Esophagus muscularis mucosa (tissue), 4 donors: ENCODE measurements at places on chromosomes 1 and 21. TPM values are rescaled to one million over a fixed set of nuclear protein-coding genes. Genes with fewer than 3 reads are reported as not detected.
A peak's percentile ranks its signal among the peaks of the same experiment; 100 is the strongest.

DNA sequence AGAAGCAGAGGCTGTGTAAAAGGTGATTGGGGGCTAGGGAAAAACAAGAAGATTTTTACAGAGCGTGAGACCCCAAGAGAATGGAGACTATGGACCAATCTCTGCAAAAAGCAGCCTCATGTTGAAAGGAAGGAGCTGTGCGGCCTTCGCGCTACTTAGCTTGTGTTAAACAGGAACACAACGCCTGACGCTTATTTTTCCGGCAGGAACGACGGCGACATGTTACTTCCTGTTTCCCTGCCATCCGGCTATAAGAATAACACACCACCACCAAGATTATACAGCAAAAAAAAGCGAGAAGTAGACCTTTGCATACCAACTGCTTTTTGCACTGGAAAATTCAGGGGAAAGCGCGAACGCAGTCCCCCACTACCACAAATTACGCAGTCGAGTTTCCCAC is 272.7 kb downstream of the FAM72C start:
- no peak for DNase-seq
- H3K27ac ChIP-seq, result no peak overlapping the region
- H3K4me1 ChIP-seq, result no peaks in the 10 kb centered on the region
- no peak overlapping the region for H3K4me3 ChIP-seq

DNA sequence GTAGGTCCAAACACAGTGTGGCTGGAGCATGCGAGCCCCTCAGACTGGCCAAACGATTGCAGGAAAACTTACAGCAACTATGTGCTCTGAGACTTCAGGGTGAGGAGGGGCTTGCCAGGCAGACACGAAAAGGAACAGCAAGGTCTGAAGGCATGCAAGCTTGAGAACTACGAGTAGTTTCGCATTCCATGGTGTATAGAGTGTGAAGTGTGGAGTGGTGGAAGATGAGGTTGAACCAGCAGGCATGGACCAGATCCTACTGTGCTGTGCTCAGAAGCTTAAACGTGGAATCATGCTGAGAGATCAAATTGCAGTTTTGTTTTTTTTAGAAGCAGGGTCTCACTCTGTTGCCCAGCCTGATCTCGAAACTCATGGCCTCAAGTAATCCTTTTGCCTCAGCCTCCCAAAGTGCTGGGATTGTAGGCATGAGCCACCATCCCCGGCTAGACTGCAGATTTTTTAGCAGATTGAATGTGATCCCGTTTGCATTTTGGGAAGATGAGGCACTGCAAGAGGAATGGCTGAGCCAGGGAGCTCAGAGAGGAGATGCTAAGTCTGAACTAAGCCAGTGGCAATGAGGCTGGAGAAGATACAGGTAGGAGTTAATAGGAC is 5.1 kb upstream of the TFAP2E start:
- peaks cover 29% of the 10 kb centered on the region for H3K36me3 ChIP-seq
- no peak overlapping the region for H3K27ac ChIP-seq
- H3K4me3 ChIP-seq, result no peak overlapping the region
- H3K27me3 ChIP-seq, result peaks cover 7% of the 10 kb centered on the region

DNA sequence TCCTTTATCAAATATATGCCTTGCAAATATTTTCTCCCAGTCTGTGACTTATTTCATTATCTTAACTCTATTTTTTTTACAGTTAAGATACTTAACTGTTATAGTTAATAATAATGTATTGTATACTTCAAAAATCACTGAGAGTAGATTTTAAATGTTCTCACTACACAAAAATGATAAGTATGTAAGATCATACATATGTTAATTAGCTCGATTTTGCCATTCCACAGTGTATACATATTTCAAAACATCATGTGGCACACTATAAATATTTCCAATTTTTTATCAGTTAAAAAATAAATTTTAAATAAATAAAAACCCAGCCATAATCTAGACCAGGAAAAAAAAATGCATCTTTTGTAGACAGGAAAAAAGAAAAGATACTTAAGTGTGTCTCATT is 27.2 kb downstream of the CTTNBP2NL start:
- no peaks in the 10 kb centered on the region for H3K4me1 ChIP-seq
- H3K4me3 ChIP-seq, result no peak overlapping the region
- DNase-seq, result no peak
- no peak overlapping the region for H3K27ac ChIP-seq
- H3K27me3 ChIP-seq, result no peaks in the 10 kb centered on the region

DNA sequence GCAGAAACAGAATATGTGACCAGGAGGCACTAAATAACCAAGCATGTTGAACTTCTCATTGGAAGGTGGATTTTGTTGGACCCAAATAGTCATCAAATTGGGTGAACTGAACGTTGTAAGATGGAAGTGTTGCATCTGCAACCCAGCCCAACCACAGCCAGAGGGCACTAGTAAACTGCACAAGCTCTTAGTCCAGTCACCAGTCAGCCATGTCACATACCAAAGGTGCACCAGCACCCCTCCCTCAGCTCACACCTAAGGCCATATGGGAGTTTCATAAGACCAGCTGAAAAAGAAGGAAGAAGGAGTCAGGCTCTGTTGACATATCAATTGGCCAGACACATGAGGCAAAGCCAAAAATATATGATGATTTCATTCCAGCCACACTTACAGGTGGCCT is 481.7 kb upstream of the NR5A2 start:
- no peaks in the 10 kb centered on the region for H3K4me1 ChIP-seq
- H3K27ac ChIP-seq, result no peak overlapping the region

- DNase-seq, result no peak
- no peaks in the 10 kb centered on the region for H3K27me3 ChIP-seq
Observed at GRCh38 chr1:3473381-3473844, 18.9 kb downstream of the ARHGEF16 start.

- no peak for DNase-seq
- no peaks in the 10 kb centered on the region for H3K4me1 ChIP-seq
- H3K27me3 ChIP-seq, result no peaks in the 10 kb centered on the region
- no peaks in the 10 kb centered on the region for H3K36me3 ChIP-seq
Observed at GRCh38 chr1:74933500-74933899, 200.5 kb downstream of the TYW3 start.

GRCh38 chr1:31991182-31991581 is 22.5 kb upstream of the KHDRBS1 start:
- no peaks in the 10 kb centered on the region for H3K36me3 ChIP-seq
- no peak for DNase-seq
- H3K27ac ChIP-seq, result no peak overlapping the region
- no peak overlapping the region for H3K4me3 ChIP-seq

DNA sequence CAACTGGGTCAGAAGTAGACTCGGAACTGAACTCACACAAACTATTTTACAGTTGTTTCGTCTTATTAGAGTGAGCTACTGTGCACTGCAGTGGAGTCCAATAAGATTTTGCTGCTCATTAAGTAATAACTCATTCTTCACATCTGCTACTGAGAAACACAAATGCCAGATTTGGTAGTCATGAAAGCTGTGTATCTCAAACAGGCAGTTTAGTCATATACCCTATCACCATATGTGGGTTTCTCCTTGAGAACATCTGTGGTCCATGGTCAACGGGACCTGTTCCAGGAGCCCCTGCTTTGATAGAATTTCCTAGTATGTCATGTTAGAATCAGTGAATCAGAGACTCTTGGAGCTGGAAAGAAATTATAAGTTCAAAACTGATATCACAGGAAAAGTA is 60.4 kb downstream of the ALG14 start:
- peaks cover 35% of the 10 kb centered on the region for H3K4me1 ChIP-seq
- H3K36me3 ChIP-seq, result no peaks in the 10 kb centered on the region
- H3K27me3 ChIP-seq, result no peaks in the 10 kb centered on the region
- peak; percentile 42 for DNase-seq
- no peak overlapping the region for H3K27ac ChIP-seq

DNA sequence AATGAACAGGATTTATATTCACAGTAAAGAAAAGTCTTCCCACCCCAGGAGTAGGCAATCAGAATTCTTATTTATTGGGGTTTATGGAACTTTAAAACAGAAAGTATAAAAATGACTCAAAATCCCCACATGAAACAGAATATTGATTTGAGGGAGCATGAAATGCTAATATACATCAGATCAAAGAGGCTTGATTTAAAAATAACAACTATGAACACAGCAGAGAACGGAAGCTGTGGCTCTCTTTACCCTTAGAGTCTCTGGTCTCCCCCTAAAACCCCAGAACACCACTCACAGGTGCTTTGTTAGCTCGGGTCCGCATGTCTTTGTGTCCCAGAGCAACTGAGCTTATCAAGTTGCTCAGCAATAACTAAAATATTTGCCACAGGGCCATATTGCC is 31.2 kb upstream of the FASLG start:
- DNase-seq, result no peak
- no peak overlapping the region for H3K27ac ChIP-seq
- H3K36me3 ChIP-seq, result no peaks in the 10 kb centered on the region

GRCh38 chr1:35441926-35442579 is 115.2 kb downstream of the KIAA0319L start:
- peaks cover 97% of the 10 kb centered on the region for H3K36me3 ChIP-seq
- H3K4me3 ChIP-seq, result no peak overlapping the region
- H3K27me3 ChIP-seq, result no peaks in the 10 kb centered on the region
- no peaks in the 10 kb centered on the region for H3K4me1 ChIP-seq
- no peak overlapping the region for H3K27ac ChIP-seq

DNA sequence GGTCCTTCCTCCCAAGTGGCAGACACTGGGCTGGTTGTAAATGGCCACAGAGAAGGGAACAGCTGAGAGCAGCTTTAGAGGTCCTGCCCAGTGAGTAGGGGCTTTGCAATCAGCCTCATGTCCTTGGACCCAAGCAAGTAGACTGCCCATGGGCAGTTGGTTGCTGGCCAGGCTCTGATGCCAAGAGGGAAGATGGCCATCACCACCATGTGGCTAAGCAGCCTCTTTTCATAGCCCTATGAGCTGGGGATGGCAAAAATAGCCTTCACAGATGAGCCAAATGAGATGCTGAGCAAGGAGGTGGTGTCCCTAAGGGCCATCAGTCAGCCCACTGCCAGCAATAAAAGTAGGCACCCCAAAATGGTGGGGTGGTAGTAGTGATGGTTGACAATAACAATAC is 3.2 kb downstream of the DISP3 start:
- no peak for DNase-seq
- no peaks in the 10 kb centered on the region for H3K36me3 ChIP-seq
- H3K27me3 ChIP-seq, result peaks cover 49% of the 10 kb centered on the region

- DNase-seq, result no peak
- H3K27me3 ChIP-seq, result no peaks in the 10 kb centered on the region
- no peak overlapping the region for H3K4me3 ChIP-seq
- H3K36me3 ChIP-seq, result no peaks in the 10 kb centered on the region
- H3K4me1 ChIP-seq, result peaks cover 5% of the 10 kb centered on the region
- no peak overlapping the region for H3K27ac ChIP-seq
Observed at GRCh38 chr1:65476327-65476726, 55.9 kb downstream of the LEPR start.

DNA sequence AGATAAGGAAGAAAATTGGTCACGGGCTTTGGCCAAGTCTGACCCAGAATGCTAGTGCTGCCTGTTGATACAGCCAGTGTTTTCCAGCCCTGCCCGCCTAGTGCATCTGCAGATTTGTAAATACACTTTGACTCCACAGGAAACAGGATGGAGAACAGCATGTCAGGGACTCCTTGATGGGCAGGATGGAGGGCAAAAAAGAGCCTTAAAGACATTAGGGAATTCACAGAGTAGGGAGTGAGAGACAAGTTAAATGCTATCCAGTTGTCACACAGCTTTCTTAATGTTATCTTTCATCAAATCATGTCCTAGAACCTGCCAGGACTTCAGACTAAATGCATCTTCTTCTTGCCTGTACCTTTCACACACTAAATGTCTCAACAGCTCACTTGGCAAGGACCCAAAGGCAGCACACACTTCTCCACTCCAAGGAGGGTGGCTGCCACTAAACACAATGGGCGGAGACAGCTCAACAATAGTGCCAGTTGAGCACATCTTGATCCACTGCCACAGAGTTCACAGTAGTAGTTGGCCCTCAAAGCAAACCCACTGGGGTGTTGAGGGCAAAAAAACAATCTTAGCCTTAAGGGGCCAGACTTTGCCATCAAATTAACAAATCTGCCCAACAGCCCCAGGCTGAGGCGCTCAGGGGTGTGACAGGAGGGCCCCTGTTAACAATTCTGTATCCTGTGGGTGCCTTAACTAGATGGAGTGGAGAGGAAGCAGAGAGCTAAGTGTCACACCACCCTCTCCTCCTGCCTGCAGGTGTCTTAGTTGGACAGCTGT is 2.7 kb downstream of the HIVEP3 start:
- peaks cover 32% of the 10 kb centered on the region for H3K4me1 ChIP-seq
- H3K36me3 ChIP-seq, result no peaks in the 10 kb centered on the region
- H3K4me3 ChIP-seq, result no peak overlapping the region

GRCh38 chr1:1283821-1284220 is 3.6 kb downstream of the SCNN1D start:
- no peak overlapping the region for H3K4me3 ChIP-seq
- peaks cover 3% of the 10 kb centered on the region for H3K27me3 ChIP-seq
- no peak overlapping the region for H3K27ac ChIP-seq
- H3K36me3 ChIP-seq, result no peaks in the 10 kb centered on the region
- H3K4me1 ChIP-seq, result no peaks in the 10 kb centered on the region

DNA sequence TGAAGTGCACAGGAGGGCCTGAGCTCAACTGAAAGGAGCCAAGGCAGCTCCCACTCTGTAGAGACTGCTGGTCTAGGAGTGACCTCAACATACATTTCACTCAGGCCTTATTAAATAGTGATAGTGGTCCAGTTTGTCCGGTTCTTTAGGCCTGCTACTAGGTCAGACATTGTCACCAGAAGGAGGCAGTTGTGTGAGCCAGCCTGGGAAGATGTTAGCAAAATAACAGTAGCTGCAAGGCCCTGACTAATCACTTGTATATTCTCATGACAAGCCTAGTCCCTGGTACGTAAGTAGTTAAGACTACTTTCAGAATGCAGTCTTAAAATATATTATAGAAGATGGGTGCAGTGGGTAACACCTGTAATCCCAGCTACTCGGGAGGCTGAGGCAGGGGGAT is 264.0 kb upstream of the CAMK1G start:
- no peaks in the 10 kb centered on the region for H3K27me3 ChIP-seq
- no peaks in the 10 kb centered on the region for H3K36me3 ChIP-seq
- no peaks in the 10 kb centered on the region for H3K4me1 ChIP-seq
- no peak overlapping the region for H3K27ac ChIP-seq
- no peak for DNase-seq

DNA sequence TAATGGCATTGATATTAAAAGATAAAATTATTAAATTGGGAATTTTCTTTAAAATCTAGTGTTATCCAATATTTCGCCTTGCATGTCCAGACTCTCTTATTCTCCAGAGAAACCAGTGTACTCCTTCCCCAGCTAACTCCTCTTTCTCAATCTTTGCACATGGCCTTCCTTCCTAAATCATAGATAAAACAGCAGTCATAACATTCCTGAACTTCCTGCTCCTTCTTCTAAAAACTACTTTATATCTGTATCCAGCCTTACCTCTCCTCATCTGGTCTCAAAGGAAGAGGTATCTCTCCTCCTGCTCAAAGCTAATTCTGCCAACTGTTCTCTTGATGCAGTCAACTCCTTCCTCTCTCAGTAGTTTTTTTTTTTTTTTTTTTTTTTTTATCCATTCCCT is 39.5 kb upstream of the NEK7 start:
- H3K36me3 ChIP-seq, result no peaks in the 10 kb centered on the region
- no peak overlapping the region for H3K27ac ChIP-seq
- no peak for DNase-seq
- no peak overlapping the region for H3K4me3 ChIP-seq
- H3K4me1 ChIP-seq, result peaks cover 10% of the 10 kb centered on the region

FHAD1 gene
- total RNA-seq, result not detected

PCAT6 gene
- not detected for total RNA-seq

SYPL2 gene
- total RNA-seq, result 5.9 TPM

HRNR gene
- not detected for total RNA-seq

PTPN7 gene
- 1.7 TPM for total RNA-seq

ALPL gene
- 1.2 TPM for total RNA-seq

HTR6 gene
- not detected for total RNA-seq

FNDC10 gene
- total RNA-seq, result 0.50 TPM
